T1000 (cell line): ENCODE measurements at places on chromosomes 6 and 20.

DNA sequence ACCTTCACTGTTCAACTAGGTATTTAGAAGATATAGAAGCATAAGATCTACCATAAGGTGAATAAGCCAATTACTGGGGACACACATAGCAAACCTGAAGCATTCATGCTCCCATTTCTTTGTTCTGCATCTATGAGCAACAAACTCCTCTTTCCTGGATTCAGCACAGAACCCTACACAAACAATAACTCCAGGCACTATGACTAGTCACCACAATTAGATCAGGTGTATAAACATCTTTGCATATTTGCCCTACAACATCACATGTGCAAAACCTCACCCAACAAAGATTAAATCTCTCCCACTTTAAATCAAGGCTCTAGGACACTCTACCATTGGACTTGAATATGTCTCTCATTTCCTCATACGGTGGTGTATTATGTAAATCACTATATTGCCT, 652.3 kb downstream of the EPHA7 start:
- DNase-seq: no peak

- DNase-seq: no peak
These were observed 174.4 kb upstream of the NT5E start for GRCh38 chr6:85275338-85275985.

DNA sequence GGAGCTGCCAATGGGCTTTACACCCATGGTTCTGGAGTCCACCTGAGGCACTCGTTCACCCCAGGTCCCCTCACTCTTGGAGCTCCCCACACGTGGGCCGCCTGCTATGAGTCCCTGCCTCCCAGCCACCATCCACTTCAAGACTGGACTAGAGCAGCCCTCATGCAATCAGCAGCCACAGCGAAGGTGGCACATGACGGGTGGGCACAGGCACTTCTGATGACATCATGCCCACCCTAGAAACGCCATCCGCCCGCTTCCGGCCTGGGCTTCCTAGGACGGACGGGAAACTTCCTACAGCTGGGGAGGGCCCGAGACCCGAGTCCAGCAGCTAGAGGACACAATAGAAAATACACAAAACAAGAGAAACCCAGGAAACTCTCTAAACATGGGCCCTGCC, 85.5 kb downstream of the PDE10A start:
- DNase-seq: no peak

- DNase-seq: no peak
These were observed 394.5 kb downstream of the CDC5L start for GRCh38 chr6:44781912-44782597.

GRCh38 chr20:17505636-17506517, 25.3 kb downstream of the BFSP1 start:
- no peak for DNase-seq

DNA sequence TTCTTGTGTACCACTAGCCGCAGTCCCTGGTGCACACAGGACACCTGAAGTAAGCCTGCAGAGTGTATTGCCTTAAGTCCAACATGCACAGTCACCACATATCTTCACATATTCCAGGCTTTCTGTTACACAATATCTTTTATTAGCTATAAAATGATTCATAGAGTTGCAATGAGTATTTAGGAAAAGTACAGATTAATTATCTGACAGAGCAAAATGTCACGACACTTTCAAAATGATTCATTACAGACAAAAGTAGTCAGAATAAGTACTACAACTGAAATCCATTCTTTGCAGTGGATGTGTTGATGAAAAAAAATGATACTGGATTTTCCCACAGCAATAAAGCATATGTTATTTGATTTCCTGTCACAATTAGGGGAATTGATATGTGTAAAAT, 199.5 kb upstream of the ASCC3 start:
- DNase-seq: no peak

DNA sequence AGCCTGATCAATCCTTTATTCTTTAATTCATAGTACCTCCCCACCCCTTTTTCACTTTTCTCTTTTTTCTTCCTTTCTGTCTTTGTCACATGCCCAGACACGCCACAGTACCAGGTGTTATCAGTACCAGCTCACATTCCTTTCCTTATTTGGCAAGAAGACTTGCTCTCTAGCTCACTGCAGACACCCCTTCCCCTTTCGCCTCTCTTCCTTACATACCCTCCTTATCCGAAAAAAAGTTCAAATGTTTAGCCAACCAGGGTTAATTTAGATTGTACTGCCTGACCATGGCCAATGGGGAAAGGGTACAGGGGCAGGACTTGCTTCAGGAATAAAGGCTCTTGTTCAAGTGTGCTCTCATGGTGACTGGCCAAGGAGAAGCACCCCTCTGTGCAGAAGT, 9.3 kb upstream of the SIRPB2 start:
- DNase-seq: no peak

DNA sequence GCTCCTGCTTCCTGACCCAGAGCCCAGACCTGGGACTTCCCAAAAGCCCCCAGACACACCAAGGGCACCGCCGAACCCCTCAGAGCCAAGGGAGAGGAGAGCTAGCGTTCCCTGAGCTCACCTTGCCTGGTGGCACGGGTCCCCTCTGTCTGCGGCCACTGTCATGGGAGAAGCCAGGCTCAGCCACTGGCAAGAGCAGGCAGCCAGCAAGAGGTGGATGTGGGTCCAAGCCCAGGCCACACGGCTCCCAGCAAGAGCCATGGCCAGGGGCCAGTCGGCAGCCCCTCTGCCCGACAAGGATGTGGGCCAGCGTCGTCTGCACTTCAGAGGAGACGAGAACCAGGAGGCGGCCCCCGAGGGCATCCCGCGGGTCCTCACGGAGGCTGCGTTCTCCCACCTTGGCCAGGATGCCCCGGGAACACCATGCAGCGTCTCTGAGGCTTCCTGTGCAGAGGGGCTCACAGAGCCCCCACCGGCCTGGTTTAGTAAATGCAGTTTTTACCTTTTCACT, 2.2 kb upstream of the PPDPF start:
- DNase-seq: no peak

DNA sequence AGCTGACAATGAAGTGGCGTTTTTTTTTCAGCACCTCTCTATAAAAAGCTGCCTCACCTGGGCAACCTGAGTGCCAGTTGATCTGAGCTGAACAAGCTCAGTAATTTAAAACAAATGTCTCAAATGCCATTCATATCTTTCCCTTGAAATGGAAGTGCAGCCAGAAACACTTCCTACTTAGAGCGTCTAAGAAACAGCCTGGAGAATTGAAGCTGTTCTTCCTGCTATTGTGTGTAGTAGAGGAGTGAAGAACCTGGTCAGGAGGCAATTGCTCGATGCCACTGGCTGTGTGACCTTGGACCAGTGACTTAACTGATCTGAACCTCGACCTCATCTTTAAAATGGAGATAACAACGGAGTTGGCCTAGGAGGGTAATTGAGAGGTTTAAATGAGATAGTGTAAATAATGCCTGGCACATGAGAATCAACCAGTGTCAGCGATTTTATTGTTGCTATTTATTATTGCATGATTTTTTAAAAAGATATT, 95.4 kb upstream of the FOXQ1 start:
- no peak for DNase-seq

- DNase-seq: no peak
These were observed 113.0 kb upstream of the IYD start for GRCh38 chr6:150255840-150256239.

DNA sequence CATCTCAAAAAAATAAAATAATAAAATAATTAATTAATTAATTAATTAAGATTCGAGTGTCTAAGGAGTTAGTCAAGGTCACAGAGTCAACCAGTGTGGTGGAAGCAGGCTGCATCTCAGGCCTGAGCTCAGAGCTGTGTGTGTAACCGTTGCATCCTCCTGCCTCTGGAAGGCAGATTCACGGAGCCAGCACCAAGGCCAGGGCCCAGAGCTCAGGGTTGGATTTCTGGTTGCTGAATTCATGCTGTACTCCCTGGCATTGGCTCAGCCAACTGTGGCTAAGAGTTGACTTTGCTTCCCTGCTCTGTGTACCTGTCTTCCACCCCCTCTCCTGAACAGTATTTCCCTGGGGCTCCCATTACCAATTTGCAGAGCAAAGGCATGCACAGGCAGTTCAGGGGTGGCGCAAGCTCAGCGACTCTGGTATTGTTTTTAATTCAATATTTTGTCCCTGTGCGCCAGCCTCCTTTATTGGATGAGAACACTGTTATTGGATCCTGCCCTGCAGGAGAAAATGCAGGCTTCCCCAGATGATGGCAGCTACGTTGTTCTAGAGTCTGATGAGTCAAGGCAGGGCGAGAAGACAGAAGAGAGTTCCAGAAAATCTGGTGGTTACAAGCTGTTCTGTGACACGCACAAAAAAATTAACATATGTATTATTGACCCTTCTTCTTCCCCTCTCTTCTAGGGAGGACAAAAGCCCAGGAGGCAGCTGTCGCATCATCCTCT, 12.3 kb upstream of the CTNNBL1 start:
- no peak for DNase-seq

DNA sequence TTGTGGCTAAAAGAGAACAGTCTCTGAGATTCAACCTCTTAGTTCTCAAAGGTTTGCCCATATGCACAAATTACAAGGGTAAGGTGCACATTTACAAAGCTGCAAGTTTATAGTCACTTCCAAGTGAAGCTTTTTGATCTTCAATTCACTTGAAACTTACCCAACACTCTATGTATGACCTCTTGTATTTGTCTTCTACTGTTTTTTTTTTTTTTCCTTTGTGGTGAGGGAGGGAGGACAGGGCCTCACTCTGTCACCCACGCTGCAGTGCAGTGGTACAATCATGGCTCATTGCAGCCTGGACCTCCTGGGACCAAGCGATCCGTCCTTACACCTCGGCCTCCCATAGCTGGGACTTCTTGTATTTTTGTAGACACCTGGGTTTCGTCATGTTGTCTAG, 4.5 kb upstream of the FOXO3 start:
- DNase-seq: no peak

DNA sequence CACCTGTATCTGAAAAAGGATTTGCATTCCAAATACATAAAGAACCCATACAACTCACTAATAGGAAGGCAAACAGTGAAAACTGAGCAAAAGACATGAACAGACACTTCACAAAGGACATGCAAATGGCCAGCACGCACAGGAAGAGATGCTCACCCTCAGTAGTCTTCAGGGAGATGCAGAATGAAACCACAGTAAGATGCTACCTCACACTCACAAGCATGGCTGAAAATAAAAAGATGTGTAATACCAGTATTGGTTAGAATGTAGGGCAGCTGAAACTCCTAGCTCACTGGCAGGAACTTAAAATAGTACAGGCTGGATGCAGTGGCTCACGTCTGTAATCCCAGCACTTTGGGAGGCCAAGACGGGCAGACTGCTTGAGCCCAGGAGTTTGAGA, 64.6 kb downstream of the SNX5 start:
- no peak for DNase-seq

GRCh38 chr20:46139908-46140482, 21.9 kb downstream of the CD40 start:
- no peak for DNase-seq

DNA sequence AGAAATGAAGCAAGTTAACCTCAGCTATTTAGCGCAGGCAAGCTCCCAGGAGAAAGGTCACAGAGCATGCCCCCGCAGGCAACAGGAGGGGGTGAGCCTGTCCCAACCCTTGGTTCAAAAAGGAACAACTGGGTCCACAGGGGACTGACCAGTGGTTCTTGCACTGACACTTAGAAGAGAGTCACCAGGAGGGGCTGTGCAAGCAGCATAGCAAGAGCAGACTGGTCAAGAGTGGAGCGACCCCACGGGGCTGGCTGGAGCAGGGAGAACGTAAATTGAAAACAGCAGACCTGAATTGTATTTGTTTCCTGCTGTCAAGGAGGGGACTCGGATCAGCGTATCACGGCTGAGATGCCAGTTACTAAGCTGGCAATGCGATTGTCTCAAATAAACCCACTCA, 32.8 kb downstream of the GABRR1 start:
- DNase-seq: no peak

- no peak for DNase-seq
These were observed 16.9 kb upstream of the RBBP8NL start for GRCh38 chr20:62444286-62444685.

GRCh38 chr6:80436663-80437062, 330.2 kb downstream of the BCKDHB start:
- no peak for DNase-seq

DNA sequence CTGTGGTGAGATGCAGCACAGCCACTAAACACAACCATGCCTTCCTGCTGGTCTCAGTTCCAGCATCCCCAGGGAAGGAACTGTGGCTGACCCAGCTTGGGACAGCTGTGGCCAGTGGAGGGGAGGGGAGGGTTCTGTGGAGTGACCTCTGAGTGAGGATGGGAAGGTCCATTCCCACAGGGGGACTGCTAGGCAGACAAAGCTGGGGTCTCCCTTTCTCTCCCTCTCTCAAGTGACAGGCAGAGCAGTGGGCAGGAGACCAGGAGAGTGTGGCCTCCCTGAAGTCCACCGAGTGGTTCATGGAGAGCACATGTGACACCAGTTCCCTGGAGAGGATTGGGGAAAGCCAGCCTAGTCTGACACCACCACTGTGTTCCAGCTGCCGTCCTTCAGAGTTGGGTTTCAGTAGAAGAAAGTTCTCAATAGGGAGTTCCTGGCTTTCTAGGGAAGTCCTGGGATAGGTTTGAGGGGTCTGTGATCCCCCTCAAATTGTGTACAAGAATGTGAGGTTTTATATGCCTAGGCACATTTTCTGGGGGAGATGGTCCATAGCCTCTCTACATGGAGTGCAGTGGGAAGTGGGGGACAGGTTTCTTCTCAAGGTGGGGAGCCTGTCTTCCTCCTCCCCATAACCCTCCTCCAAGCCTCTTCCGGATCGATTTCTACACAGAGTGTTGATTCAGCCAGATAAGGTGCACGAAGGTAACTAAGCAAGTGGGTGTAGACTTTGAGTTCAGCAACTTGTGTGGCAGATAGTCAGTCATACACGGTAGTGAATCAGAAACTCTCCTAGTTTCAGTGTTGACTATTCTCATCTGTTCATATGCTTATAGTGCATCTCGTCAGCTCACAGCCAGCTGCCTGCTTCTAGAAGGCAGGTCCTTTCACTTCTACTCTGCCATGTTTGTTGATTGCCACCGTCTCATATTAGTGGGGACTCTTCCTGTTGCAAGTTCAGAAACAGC, 18.9 kb downstream of the MANBAL start:
- DNase-seq: no peak

DNA sequence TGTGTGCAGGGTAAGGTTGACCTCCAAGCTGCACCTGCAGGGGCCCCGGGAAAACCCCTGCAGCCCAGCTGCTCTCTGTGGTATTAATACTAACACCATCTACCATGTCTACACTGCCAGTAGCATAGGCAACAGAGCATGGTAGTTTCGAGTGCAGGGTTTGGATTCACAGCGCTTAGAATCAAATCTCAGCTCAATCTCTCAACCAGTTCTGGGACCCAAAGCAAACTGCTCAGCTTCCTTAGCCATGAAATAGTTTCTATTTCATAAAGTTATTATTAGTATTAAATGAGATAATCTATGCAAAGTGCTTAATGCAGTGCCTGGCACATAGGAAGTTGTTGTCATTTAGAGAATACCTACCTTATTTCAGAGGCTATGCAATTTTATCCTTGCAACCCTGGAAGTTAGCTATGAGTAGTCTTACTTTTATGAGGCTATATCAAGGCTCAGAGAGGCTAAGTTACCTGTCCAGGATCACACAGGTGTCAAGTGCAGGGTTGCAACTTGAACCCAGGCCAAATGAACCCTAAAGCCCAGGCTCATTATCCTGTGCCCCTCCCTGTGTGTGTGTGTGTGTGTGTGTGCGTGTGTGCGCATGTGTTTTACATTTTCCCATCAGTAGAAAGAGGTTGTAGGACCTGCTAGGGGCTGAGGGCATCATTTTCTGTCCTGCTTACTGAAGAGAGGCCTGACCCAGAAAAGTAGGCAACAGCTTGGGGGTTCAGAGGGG, 27.6 kb upstream of the MRPS18A start:
- DNase-seq: no peak
